Endothelial cell of coronary artery (primary cell): ENCODE measurements at places on chromosomes 2 and 18. TPM values are rescaled to one million over a fixed set of nuclear protein-coding genes. Genes with fewer than 3 reads are reported as not detected.

CCDC74A gene
- 1.6 and 2.1 TPM in 2 replicates for total RNA-seq

CHST10 gene
- 11.5 and 13.0 TPM in 2 replicates for total RNA-seq

TNS1 gene
- total RNA-seq: 27.4 and 87.3 TPM in 2 replicates

NEU4 gene
- total RNA-seq: not detected in 2 replicates

CNDP1 gene
- total RNA-seq: not detected in 2 replicates

AQP12A gene
- not detected in 2 replicates for total RNA-seq

CCBE1 gene
- total RNA-seq: 1.5 and 5.7 TPM in 2 replicates

LCT gene
- total RNA-seq: not detected in 2 replicates

SANBR gene
- 16.8 and 21.8 TPM in 2 replicates for total RNA-seq

CSRNP3 gene
- total RNA-seq: 0.19 TPM in 1 of 2 replicates, not detected in the other

TMEM182 gene
- 0.36 and 0.85 TPM in 2 replicates for total RNA-seq

MYO3B gene
- total RNA-seq: not detected in 2 replicates

CIB4 gene
- total RNA-seq: not detected in 2 replicates

ZBTB7C gene
- total RNA-seq: not detected in 2 replicates

NT5DC4 gene
- total RNA-seq: not detected in 2 replicates

IL1R1 gene
- total RNA-seq: 2.4 and 23.2 TPM in 2 replicates

CHST9 gene
- not detected in 2 replicates for total RNA-seq

MATN3 gene
- 0.85 and 1.3 TPM in 2 replicates for total RNA-seq

GAREM2 gene
- total RNA-seq: 0.63 and 1.0 TPM in 2 replicates

CTAGE1 gene
- total RNA-seq: 0.09 TPM in 1 of 2 replicates, not detected in the other

MC5R gene
- total RNA-seq: not detected in 2 replicates

IL1F10 gene
- total RNA-seq: not detected in 2 replicates

LIPT1 gene
- total RNA-seq: 3.4 and 4.4 TPM in 2 replicates

DUSP11 gene
- total RNA-seq: 20.4 and 24.7 TPM in 2 replicates

TP53I3 gene
- total RNA-seq: 49.7 and 104 TPM in 2 replicates

DSC2 gene
- total RNA-seq: under 0.01 TPM in 1 of 2 replicates, not detected in the other

EDAR gene
- not detected in 2 replicates for total RNA-seq

RALBP1 gene
- total RNA-seq: 69.5 and 78.9 TPM in 2 replicates

SGPP2 gene
- total RNA-seq: not detected in 2 replicates

ALPI gene
- total RNA-seq: not detected in 2 replicates

GCKR gene
- 6.7 and 9.3 TPM in 2 replicates for total RNA-seq

BBS5 gene
- total RNA-seq: 2.2 and 3.9 TPM in 2 replicates

PLCL1 gene
- total RNA-seq: 3.8 and 13.3 TPM in 2 replicates

PROKR1 gene
- not detected in 2 replicates for total RNA-seq

SLC9A2 gene
- under 0.01 TPM in 2 replicates for total RNA-seq

GKN1 gene
- not detected in 2 replicates for total RNA-seq

KCNIP3 gene
- total RNA-seq: 0.18 and 0.47 TPM in 2 replicates

TTC27 gene
- 19.3 and 22.5 TPM in 2 replicates for total RNA-seq

KLHL41 gene
- 0.09 and 0.19 TPM in 2 replicates for total RNA-seq

CHCHD5 gene
- total RNA-seq: 6.8 and 7.1 TPM in 2 replicates

FAM228B gene
- total RNA-seq: 3.5 and 8.7 TPM in 2 replicates

CNOT9 gene
- 33.5 and 42.1 TPM in 2 replicates for total RNA-seq

VSNL1 gene
- not detected in 2 replicates for total RNA-seq

RBKS gene
- total RNA-seq: 0.99 and 1.0 TPM in 2 replicates
